ENCODE measurements at places on chromosomes 1 and 21. TPM values are rescaled to one million over a fixed set of nuclear protein-coding genes. Genes with fewer than 3 reads are reported as not detected.

LRRC38 gene
- 2.7 TPM for total RNA-seq

ZYG11B gene
- 31.2 TPM for total RNA-seq

XCL2 gene
- total RNA-seq: not detected

RGS5 gene
- 24.1 TPM for total RNA-seq

HPDL gene
- total RNA-seq: 3.3 TPM

DPH5 gene
- 29.1 TPM for total RNA-seq

NHLH2 gene
- total RNA-seq: 1.5 TPM

PRDM2 gene
- 99.1 TPM for total RNA-seq

TNFSF4 gene
- 0.29 TPM for total RNA-seq

TIE1 gene
- total RNA-seq: 19.0 TPM

OR14A16 gene
- not detected for total RNA-seq

S100A7 gene
- 5.1 TPM for total RNA-seq

PRKAA2 gene
- total RNA-seq: 1.1 TPM

C1orf56 gene
- 3.4 TPM for total RNA-seq

DNA sequence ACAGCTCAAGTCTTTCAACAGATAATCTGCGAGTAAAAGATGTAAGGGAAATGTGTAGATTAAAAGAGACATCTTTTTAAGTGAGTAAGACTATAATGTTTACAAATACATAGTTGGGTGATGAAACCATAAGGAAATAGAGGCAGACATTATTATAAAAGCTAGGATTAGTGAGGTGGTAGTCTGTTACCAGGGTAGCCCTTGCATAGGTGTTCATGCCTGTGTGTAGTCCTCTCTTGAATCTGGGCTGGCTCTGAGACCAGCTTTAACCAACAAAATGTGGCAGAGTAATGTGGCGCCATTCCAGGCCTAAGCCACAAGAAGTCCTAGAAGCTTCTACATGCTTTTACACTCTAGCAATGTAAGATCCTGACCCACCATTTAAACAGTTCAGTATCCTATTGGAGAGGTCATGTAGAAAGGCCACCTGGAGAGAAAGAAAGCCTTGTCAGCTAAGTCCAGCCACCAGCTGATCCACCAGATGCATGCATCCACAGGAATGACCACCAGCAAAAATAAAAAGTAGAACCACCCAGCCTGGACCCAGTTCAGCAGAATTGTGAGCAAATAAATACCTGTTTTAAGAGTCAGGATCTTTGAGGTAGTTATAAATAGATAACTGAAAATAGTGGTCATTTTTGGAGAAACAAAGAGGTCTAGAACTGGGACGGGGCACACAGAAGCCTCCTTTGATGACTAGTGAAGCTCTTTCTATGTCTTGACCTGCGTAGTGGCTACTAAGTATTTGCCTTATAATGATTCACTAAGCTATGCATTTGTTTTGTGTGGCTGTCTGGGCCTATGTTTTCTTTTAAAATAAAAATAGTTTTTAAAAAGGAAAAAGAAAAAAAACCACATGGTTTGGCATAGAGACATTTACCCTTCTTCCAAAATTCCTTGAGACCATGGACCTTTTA, 8.1 kb downstream of the NIBAN1 start:
- no peak overlapping the region for H3K4me3 ChIP-seq
- no peaks in the 10 kb centered on the region for H3K27me3 ChIP-seq
- H3K4me1 ChIP-seq: peaks cover 4% of the 10 kb centered on the region
- no peaks in the 10 kb centered on the region for H3K36me3 ChIP-seq

DNA sequence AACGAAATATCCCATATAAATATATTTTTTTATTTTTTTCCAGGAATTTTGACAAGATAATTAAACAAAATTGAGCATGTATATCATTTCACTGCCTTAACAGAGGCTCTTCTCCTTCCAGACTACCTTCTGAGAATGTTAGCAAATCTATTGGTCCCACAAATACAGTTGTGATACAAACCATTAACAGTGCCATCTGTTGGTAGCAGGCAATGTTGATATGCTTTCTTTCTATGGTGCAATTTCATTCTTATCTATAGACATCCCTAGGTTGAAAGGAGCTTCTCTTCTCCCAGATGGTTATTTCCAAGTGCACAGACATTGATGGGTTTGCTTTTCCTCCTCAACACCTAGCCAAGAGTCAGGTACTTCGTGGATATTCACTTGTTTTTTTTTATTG, 303.6 kb downstream of the USH2A start:
- H3K4me1 ChIP-seq: no peaks in the 10 kb centered on the region
- H3K36me3 ChIP-seq: no peaks in the 10 kb centered on the region
- H3K27ac ChIP-seq: no peak overlapping the region
- no peaks in the 10 kb centered on the region for H3K27me3 ChIP-seq

DNA sequence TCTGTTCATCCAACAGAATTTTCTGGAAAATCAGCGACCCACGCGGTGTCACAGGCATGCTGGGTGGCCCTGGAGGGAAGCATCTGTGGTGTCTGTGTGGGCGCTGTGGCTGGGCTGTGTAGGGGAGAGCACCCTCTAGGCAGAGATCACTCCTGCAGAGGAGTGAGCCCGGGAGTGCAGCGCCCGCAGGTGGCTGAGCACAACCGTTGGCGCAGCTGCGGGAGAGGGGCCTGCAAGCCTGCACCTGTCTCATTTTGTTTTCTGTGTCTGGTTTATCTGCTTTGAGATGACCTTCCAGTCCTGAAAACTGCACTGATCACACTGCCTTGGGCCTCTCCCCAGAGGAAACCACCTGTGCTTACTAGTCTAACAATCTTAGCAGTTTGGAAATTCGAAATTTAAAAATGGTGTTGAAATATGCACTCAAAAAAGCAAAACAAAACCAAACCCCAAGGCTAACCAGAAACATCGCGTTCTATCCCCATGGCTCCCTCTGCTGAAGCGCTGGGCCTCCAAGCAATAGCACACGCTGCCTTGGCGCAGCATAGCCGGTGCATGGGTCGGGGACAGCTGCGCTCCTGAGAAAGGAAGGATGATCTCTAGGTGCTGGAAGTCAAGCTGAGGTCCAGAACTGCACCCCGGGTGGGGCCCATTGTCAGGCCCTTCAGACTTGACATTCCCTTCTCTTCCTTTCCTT, 4.8 kb downstream of the FAM3B start:
- peaks cover 8% of the 10 kb centered on the region for H3K27me3 ChIP-seq
- no peak overlapping the region for H3K27ac ChIP-seq
- H3K4me1 ChIP-seq: peaks cover 10% of the 10 kb centered on the region
- H3K4me3 ChIP-seq: no peak overlapping the region

DNA sequence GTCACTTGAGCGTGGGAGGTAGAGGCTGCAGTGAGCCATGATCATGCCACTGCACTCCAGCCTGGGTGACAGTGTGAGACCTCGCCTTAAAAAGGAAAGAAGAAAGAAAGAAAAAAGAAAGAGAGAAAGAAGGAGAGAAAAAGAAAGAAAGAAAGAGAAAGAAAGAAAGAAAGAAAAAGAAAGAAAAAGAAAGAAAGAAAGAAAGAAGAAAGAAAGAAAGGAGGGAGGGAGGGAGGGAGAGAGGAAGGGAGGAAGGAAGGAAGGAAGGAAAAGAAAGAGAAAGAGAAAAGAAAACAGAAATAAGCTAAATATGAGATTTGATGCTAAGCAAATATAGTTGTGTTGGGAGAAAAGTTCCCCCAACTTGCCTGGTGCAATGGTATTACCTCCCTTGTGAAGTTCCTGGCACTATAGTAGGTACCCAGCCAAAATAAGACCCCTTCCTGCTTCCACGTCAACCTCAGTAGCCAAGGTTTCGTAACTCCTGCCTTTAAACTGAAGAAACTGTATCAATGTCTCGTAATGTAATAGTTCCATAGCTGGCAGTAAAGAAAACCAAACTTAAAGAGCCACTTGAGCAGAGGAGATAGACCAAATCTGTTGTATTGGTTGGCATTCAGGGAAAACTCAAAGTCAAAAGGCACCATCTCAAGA, 88.1 kb upstream of the HNRNPU start:
- no peak overlapping the region for H3K27ac ChIP-seq
- no peaks in the 10 kb centered on the region for H3K27me3 ChIP-seq

DNA sequence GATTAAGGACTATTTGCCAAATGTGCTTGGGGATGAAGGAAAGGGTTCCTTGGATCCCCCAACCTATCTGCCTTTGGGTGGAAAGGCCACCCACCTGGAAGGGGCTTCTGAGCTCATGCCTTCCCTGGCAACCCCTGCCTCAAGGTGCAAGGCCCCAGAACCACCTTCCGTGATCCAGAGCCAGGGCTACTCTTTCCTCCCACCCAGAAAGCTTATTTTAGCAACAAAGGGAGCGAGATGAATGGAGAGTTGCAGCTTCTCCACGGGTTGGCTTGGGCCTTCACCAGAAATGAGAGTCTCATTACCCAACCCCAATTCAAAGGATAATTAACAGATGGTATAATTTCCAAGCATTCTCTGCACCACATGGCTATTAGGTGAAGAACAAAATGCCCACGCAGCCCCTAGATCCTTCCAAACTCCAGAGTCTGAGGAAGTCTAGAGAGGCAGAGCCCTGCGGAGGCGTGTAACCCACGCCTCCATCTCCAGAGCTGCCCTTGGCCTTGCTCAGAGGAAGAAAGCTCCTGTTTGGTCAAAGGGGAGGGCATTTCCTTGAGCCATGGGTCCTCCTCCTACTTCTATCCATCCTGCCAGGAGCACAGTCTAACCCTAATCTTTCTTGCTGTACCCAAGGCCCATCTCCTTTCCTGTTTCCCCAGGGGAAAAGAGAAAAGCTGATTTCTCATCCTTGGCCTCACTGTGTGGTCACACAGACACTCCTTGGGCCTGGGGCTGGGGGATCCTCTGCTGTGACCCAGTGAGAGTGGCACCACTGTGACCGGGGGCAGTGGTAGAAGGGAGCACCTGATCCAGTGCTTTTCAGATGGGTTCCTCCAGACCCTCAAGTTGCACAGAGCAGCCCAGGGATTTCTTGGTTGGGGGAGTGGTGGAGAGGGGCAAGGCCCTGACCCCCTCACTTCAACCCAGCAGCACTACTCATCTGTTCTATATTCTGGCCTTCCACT, 1.7 kb upstream of the CELSR2 start:
- H3K4me3 ChIP-seq: no peak overlapping the region
- DNase-seq: peak; percentile 72
- H3K4me1 ChIP-seq: peaks cover 22% of the 10 kb centered on the region
- no peak overlapping the region for H3K27ac ChIP-seq

GRCh38 chr1:102851616-102852015, 256.7 kb downstream of the COL11A1 start:
- no peak overlapping the region for H3K27ac ChIP-seq
- no peaks in the 10 kb centered on the region for H3K4me1 ChIP-seq
- no peak for DNase-seq
- H3K36me3 ChIP-seq: no peaks in the 10 kb centered on the region

DNA sequence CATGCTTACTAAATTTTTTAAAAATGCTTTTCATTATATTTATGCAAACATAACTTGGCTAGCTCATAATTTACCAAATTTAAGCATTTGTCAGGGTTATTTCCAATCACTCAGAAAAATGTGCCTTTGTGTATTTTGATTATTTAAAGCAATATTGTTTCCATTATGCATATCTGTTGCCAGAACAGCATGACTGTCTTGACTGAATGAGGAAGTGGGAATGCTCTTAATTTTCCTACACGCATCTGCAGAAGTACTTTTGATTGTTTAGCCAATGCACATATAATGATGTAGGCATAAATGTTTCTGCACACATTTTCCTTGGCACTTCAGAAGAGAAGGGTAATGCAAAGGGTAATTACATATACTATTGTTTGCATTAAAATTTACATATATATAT, 92.5 kb upstream of the ADGRL2 start:
- H3K27ac ChIP-seq: no peak overlapping the region
- no peaks in the 10 kb centered on the region for H3K36me3 ChIP-seq
- H3K4me3 ChIP-seq: no peak overlapping the region
- no peak for DNase-seq

GRCh38 chr1:32757213-32757895, 54.8 kb upstream of the SYNC start:
- peak overlapping the region; percentile 96 for H3K27ac ChIP-seq
- H3K4me3 ChIP-seq: peak overlapping the region; percentile 0
- H3K36me3 ChIP-seq: no peaks in the 10 kb centered on the region

DNA sequence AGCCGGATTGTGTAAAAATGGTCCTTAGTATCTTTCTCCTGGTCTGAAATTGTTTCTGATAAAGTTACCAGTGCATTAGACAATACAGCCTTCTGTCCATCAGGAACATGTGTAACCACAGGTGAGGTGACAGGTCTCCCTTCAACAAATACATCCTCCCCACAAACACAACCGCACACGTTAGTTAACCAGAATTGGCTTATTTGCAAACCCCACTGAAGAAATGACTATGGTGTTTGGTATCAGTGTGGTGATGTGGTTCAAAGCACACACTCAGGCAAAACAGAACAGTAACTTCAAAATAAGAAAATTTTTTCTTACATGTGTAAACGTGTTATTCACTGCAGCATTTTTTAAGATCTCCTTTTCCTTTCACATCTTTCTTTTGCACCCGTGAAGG, 517.2 kb upstream of the NR5A2 start:
- DNase-seq: no peak
- no peak overlapping the region for H3K27ac ChIP-seq
- no peaks in the 10 kb centered on the region for H3K27me3 ChIP-seq
- H3K4me3 ChIP-seq: no peak overlapping the region

- DNase-seq: no peak
- H3K4me3 ChIP-seq: peak overlapping the region; percentile 63
These were observed 731 bp downstream of the EFNA4 start for GRCh38 chr1:155064111-155064831.

- H3K27ac ChIP-seq: no peak overlapping the region
- no peaks in the 10 kb centered on the region for H3K27me3 ChIP-seq
- no peak for DNase-seq
- H3K4me1 ChIP-seq: peaks cover 30% of the 10 kb centered on the region
- peaks cover 37% of the 10 kb centered on the region for H3K36me3 ChIP-seq
These were observed 2.1 kb downstream of the DHDDS start for GRCh38 chr1:26434161-26434752.

GRCh38 chr1:47764461-47765046, 232.6 kb downstream of the TRABD2B start:
- H3K4me1 ChIP-seq: peaks cover 7% of the 10 kb centered on the region
- no peak for DNase-seq
- no peaks in the 10 kb centered on the region for H3K36me3 ChIP-seq
- no peak overlapping the region for H3K27ac ChIP-seq
- H3K4me3 ChIP-seq: no peak overlapping the region

DNA sequence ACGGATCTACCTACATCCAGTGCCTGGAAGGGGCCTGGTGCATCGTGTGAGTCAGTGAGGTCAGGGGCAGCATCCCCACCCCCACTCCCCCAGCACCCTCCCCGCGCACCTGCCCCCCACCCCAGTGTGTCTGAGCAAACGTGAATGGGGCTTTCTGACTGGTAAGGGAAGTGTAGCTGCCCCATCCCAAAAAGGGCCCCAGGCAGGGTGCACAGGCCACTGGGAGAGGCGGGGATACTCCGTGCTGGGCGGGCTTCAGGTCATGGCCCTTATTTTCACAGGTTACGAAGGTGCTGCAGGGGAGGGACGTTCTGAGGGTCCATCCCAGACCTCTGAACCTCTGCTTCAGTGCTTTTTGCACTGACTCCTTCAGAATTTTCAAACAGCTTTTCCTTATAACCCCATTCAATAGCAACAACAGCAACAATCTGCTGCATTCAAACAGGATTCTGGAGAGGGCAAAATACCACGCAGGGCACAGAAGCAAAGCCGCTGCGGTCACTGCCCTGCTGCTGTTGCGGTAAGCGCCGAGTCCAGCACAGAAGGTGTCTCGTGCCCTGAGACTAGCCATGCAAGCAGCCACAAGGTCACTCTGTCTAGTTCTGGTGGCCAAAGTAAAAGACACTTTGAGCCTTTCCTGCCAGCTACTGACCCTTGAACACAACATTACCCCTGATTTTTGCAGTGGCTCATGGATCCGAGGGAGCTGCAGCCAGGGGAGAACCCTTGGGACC, 10.3 kb downstream of the TTC34 start:
- DNase-seq: peak; percentile 49
- no peaks in the 10 kb centered on the region for H3K36me3 ChIP-seq
- H3K27me3 ChIP-seq: peaks cover 70% of the 10 kb centered on the region

GRCh38 chr1:40929155-40929554, 50.3 kb upstream of the CTPS1 start:
- no peaks in the 10 kb centered on the region for H3K27me3 ChIP-seq
- peaks cover 25% of the 10 kb centered on the region for H3K4me1 ChIP-seq
- no peaks in the 10 kb centered on the region for H3K36me3 ChIP-seq
- no peak overlapping the region for H3K27ac ChIP-seq
- no peak overlapping the region for H3K4me3 ChIP-seq
